ENCODE measurements at places on chromosomes 6 and 20. TPM values are rescaled to one million over a fixed set of nuclear protein-coding genes. Genes with fewer than 3 reads are reported as not detected.

VPS52 gene
- polyA plus RNA-seq: 48.9 TPM

SMOC2 gene
- polyA plus RNA-seq: 4.6 TPM

RNF182 gene
- 0.06 TPM for polyA plus RNA-seq

DEFB132 gene
- not detected for polyA plus RNA-seq

GRIK2 gene
- 0.06 TPM for polyA plus RNA-seq

GGTLC1 gene
- not detected for polyA plus RNA-seq

CRISP2 gene
- polyA plus RNA-seq: 1.0 TPM

PTCHD4 gene
- 0.01 TPM for polyA plus RNA-seq

MYT1 gene
- polyA plus RNA-seq: not detected

EYA2 gene
- 21.5 TPM for polyA plus RNA-seq

CENPW gene
- polyA plus RNA-seq: 62.3 TPM

TMEM244 gene
- not detected for polyA plus RNA-seq

IL17F gene
- polyA plus RNA-seq: 0.16 TPM

CTAGE9 gene
- polyA plus RNA-seq: not detected

SAMD5 gene
- polyA plus RNA-seq: 7.2 TPM

SIRPA gene
- 7.9 TPM for polyA plus RNA-seq

ZNF165 gene
- 3.0 TPM for polyA plus RNA-seq

MACROD2 gene
- polyA plus RNA-seq: 1.9 TPM

KCNG1 gene
- polyA plus RNA-seq: 15.3 TPM

C20orf141 gene
- polyA plus RNA-seq: not detected

PRDM1 gene
- polyA plus RNA-seq: 29.7 TPM

TFAP2A gene
- 28.8 TPM for polyA plus RNA-seq

FRMD1 gene
- polyA plus RNA-seq: 0.02 TPM

POU5F1 gene
- 0.55 TPM for polyA plus RNA-seq

BTN2A1 gene
- polyA plus RNA-seq: 10.7 TPM

ATP9A gene
- polyA plus RNA-seq: 7.5 TPM

SLC4A11 gene
- polyA plus RNA-seq: 19.8 TPM

ADGB gene
- polyA plus RNA-seq: not detected

CFB gene
- polyA plus RNA-seq: 15.9 TPM

SOBP gene
- polyA plus RNA-seq: 0.84 TPM

BHLHE23 gene
- polyA plus RNA-seq: not detected

Data from esophagus (tissue), 2 donors.